Right ventricle myocardium inferior (tissue), 1 donor: ENCODE measurements at places on chromosomes 2 and 18. TPM values are rescaled to one million over a fixed set of nuclear protein-coding genes. Genes with fewer than 3 reads are reported as not detected.

Gene REG3G
- not detected for total RNA-seq

Gene CLK1
- total RNA-seq: 46.3 TPM

Gene DQX1
- total RNA-seq: not detected

Gene UCN
- 0.84 TPM for total RNA-seq

Gene TRIM43
- total RNA-seq: not detected

Gene CELF4
- not detected for total RNA-seq

Gene SLC19A3
- 4.5 TPM for total RNA-seq

Gene CCDC88A
- 20.0 TPM for total RNA-seq

- no peak for DNase-seq
Observed at GRCh38 chr2:74658516-74658915, 4.5 kb downstream of the SEMA4F start.

DNA sequence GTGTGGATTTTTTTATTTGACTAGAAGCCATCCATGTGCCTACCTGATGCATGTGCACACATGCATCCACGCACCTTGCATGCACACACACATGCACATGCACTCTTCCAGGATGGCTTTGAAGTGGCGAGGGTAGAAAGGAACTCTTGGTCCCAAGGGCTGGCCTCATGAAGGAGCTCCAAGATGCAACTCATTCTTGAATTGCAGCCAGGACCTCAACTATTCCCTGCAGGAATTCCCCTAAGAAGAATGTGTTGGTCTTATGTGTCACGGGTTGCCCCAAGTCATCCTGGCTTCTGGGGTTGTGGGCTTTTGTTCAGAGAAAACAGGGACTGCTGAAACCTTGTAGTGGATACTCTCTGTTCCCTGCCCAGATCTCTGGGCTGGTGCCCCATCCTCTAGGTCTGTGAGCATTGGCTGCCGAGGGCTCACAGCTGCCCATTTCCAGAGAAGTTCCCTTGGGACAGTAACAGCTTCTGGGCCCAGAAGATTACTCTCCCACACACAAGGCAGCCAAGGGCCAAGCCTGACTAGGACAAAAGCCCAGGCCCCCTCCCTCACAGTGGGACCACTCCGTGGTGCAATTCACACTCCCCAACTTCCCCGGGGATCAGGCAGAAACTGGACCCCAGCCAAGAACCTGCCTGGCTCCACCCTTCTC is 137.6 kb downstream of the COPS8 start:
- peak; percentile 75 for DNase-seq

GRCh38 chr2:7703048-7703447 is 785.8 kb downstream of the RNF144A start:
- no peak for DNase-seq

DNA sequence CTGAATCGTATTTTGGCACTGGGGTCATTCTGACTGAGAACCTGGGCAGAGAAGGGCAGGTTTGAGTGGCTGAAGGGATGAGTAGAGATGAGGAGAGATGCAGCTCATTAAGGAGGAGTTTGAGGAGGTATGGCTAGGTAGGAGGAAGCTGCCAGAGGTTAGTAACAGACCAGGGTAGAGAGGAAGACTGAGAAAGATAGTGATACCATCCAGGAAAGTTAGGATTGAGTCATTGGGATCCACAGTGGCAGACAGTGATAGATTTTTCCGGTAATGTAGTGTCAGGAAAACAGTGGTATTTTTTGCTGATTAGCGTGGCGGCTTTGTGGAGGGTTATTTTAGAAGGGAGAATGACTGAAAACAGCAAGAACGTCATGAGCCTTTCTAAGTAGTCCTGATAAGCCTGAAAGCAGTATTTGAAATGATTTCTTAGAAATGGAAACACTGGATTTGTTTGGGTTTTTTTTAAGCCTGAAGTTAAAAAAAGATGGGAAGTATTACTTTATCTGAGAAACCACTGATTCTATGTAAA is 65.6 kb upstream of the STON1 start:
- DNase-seq: no peak

GRCh38 chr2:66571918-66572317 is 137.0 kb downstream of the MEIS1 start:
- DNase-seq: no peak

GRCh38 chr2:82667491-82667890 is 1791.6 kb downstream of the SUCLG1 start:
- no peak for DNase-seq

GRCh38 chr2:64996871-64997307 is 7.7 kb downstream of the SLC1A4 start:
- DNase-seq: no peak

GRCh38 chr2:160309585-160309984 is 109.5 kb upstream of the ITGB6 start:
- DNase-seq: no peak

DNA sequence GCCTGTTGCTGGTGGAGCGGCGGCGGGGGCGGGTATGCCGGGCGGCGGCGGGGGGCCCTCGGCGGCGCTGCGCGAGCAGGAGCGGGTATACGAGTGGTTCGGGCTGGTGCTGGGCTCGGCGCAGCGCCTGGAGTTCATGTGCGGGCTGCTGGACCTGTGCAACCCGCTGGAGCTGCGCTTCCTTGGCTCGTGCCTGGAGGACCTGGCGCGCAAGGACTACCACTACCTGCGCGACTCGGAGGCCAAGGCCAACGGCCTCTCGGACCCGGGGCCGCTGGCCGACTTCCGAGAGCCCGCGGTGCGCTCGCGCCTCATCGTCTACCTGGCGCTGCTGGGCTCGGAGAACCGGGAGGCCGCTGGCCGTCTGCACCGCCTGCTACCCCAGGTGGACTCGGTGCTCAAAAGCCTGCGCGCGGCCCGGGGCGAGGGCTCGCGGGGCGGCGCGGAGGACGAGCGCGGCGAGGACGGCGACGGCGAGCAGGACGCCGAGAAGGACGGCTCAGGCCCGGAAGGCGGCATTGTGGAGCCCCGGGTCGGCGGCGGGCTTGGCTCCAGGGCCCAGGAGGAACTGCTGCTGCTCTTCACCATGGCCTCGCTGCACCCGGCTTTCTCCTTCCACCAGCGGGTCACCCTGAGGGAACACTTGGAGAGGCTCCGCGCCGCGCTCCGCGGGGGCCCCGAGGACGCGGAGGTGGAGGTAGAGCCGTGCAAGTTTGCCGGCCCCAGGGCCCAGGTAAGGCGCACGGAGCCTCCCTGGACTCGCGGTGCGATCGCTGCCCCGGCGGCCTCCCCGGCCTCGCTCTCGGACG is 1.0 kb downstream of the ZCCHC2 start:
- DNase-seq: peak; percentile 80

DNA sequence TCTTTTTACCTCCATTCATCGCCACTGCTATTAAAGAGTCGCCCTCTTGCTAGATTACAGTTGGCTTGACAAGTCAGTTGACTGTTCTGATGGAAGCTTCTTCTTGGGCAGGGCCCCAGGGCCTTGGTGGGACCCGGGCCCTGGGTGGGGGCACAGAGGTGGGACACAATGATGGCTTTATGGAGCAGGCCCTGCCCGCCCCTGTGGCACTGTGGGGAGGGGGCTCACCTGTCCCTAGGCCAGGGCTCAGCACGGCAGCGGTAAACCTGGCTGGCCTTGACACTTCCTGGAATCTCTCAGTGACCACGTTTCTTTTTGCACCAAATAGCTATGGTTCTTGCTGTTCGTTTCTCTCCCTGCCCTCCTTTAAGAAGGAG is 4.9 kb upstream of the HS6ST1 start:
- peak; percentile 55 for DNase-seq

- no peak for DNase-seq
Observed at GRCh38 chr2:36562240-36562639, 35.7 kb downstream of the FEZ2 start.

DNA sequence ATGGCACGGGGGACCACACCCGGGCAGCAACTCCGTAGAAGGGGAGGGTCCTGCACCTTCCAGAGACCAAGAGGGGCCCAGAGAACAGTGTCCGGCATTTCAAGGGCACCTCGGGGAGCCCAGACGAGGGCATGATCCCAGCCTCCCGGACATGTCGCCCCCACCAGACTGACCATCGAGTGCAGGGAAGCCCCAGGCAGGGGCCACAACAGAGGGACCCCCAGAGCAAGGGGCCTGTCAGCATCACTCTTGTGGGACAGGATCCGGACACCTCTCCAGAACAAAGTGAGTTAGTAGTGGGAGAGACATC is 50.4 kb upstream of the CTDP1 start:
- DNase-seq: no peak

- no peak for DNase-seq
Observed at GRCh38 chr2:202592566-202592965, 42.2 kb upstream of the FAM117B start.

DNA sequence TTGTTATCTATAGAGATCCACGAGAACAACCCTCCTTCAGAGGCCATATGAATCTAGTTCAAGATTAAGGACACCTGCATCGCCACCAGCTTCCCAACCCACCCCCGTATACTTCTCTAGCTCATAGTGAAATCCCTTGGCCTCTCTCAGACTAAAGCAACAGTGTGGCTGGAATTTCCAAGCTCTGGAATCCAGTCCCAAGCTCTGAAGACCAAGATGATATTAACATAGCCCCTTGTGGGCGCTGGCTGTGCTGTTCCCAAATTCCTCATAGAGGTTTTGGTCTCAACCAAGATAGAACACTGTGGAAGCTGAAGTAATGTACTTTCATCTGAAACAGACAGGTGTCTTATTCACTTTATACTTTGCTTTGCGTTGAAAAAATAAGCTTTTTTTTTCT is 139.6 kb downstream of the MAP2 start:
- no peak for DNase-seq

DNA sequence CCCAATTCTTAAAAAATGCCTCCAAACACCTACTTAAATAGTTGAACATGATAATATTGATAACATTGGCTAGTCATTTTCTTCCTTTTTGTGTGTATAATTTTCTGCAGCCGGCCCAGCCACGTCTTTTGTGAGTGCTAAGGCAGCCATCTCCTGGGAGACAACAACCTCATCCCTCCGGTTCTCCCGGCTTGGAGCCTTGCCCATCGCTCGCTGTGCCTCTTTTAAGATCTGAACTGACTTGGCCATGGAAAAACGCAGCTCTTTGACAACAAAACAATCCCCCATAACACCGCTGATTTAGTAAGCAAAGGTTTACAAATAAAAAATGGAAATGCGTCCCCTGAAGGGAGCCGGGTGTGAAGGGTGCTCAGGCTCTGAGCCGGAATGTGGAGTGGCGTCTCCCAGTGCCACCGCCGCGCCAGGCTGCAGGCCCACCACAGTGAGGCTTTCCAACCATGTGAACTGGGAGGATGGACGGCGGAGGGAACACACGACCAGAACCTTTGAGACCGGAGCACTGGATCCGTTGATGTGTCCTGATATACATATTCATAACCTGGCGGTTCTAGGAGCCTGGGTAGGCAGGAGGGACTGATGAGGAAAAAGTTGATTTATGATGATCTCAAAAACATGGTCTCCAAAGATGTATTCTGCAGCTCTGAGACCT is 87.4 kb downstream of the SMIM21 start:
- DNase-seq: no peak

- peak; percentile 63 for DNase-seq
Observed at GRCh38 chr2:8457699-8458502, 224.0 kb upstream of the ID2 start.

DNA sequence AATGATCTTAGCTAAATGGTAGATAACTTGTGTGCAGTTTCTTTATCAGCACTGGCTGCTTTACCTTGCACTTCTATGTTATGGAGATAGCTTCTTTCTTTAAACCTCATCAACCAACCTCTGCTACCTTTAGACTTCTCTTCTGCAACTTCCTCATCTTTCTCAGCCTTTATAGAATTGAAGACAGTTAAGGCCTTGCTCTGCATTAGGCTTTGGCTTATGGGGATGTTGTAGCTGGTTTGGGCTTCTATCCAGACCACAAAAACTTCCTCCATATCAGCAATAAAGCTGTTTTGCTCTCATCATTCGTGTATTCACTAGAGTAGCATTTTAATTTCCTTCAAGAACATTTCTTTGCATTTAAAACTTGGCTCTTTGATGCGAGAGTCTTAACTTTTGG is 123.7 kb downstream of the PIK3C3 start:
- no peak for DNase-seq

DNA sequence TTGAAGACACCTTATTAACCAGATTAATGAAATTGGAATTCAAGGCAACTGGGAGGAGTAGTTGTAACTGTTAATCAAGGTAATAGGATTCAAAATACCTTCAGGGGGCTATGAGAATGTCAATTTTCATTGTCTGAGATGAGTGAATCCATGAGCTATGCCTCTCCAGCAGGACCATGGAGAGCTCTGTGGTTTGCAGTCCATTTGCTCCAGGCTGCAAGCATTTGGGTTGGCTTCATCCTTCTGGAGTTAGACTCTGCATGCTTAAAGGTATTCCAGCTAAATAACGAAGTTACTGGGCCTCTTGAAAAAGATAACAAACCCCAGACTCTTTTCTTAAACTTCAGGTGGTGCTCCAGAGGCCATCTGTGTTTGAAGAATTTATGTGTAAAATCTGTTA is 207.1 kb upstream of the SLC8A1 start:
- DNase-seq: no peak

GRCh38 chr18:42925036-42925435 is 190.4 kb downstream of the RIT2 start:
- no peak for DNase-seq

DNA sequence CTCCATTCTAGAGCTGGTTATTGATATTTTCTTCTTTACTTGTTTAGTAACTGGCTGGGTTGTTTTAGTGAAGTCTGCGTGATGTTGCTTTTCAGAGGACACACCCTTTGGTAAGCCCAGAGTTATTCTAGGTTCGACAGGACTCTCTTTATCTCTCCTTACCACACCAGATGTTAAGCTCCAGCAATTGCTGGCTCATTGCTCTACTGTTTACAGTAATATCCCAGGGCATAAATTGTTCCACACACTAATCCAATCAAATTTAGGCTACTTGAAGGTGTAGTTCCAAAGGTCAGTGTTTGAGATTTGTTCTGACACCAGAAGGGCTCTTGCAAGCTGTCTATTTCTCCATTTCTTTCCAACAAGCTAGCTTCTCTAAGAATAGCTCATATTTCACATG is 506.6 kb downstream of the NR4A2 start:
- no peak for DNase-seq

- DNase-seq: no peak
Observed at GRCh38 chr2:39608686-39609441, 56.9 kb upstream of the TMEM178A start.
